Endodermal cell (in vitro differentiated cells): ENCODE measurements at places on chromosomes 4 and X. TPM values are rescaled to one million over a fixed set of nuclear protein-coding genes. Genes with fewer than 3 reads are reported as not detected.
A peak's percentile ranks its signal among the peaks of the same experiment; 100 is the strongest.

DNA sequence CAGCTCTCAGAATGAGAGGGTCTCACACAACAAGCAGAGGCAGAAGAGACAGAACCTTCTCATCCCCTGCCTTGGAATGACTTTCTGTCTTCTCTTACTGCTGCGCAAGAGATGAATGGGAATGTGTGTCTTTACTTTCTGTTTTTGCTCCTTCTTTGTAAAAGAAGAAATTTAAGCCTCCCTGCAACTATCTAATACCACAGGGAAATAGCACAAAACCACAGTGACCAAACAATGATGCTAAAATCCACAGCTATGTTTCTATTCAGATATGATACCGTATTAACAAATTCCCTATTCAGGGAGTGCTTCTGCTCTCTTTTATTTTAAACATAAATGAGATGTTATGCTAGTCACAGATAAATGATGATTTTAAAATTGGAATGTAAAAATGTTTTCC lies 173.8 kb upstream of the RAI2 start:
- H3K27me3 ChIP-seq = no peaks in the 10 kb centered on the region
- H3K4me3 ChIP-seq = no peak overlapping the region
- DNase-seq = no peak
- H3K4me1 ChIP-seq = no peaks in the 10 kb centered on the region
- no peak overlapping the region for H3K27ac ChIP-seq
- no peaks in the 10 kb centered on the region for H3K36me3 ChIP-seq

DNA sequence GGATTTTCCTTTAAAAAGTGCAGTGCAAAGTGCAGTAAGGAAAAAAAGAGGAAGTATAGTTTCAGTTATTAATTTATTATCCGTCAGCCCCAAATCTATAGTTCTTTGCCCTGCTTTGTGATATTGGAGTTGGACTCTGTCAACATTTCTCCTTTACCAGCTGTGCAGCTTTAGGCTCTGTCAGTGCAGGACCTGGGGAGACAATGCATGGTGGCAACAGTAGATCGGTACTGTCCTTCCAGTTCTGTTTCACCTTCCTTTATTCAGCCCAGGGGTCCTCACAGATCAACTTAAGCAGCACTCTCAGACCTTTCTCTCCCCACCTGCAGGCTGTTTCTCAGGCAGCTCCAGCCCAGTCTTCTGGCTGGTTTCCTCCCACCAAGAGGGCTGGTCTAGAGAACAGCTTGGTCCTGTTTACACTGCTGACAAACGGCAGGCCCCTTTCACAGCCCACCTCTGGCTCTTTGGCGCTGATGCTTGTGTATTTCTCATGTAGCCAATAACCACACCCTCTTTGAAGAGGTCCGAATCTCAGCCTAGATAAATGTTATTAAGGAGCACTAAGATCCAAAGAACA lies 71.6 kb downstream of the MCUB start:
- H3K27ac ChIP-seq = no peak overlapping the region
- no peaks in the 10 kb centered on the region for H3K4me1 ChIP-seq
- H3K27me3 ChIP-seq = no peaks in the 10 kb centered on the region
- no peaks in the 10 kb centered on the region for H3K36me3 ChIP-seq
- DNase-seq = peak; percentile 76

- peaks cover 54% of the 10 kb centered on the region for H3K36me3 ChIP-seq
- peak overlapping the region; percentile 95 for H3K4me3 ChIP-seq
- no peak overlapping the region for H3K27ac ChIP-seq
These were observed 3.9 kb downstream of the MSMO1 start for GRCh38 chr4:165331359-165331758.

- peaks cover 90% of the 10 kb centered on the region for H3K36me3 ChIP-seq
- H3K4me3 ChIP-seq = no peak overlapping the region
- H3K27ac ChIP-seq = no peak overlapping the region
- no peaks in the 10 kb centered on the region for H3K4me1 ChIP-seq
These were observed 125.7 kb downstream of the ZNF827 start for GRCh38 chr4:145812919-145813318.

GRCh38 chrX:103919270-103919637 lies 43.2 kb upstream of the TMSB15B start:
- no peaks in the 10 kb centered on the region for H3K4me1 ChIP-seq
- H3K36me3 ChIP-seq = no peaks in the 10 kb centered on the region
- peak overlapping the region; percentile 85 for H3K4me3 ChIP-seq
- peak overlapping the region; percentile 83 for H3K27ac ChIP-seq
- no peaks in the 10 kb centered on the region for H3K27me3 ChIP-seq
- no peak for DNase-seq

DNA sequence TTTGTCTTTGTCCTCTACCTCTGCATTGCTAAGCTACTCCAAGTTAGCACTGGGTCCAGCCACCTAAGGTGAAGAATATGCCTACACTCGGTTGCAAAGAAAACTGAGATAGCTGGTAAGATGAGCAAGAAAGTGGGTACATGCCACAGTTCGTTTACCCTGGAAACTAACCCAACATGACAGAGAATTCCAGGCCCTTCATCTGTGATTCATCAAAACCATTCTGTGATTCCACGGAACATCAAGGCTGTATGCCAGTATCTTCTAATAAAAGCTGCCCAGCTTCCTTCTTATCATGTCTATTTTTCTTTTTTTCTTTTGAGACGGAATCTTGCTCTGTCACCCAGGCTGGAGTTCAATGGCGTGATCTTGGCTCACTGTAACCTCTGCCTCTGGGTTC lies 58.7 kb upstream of the SPANXC start:
- DNase-seq = no peak
- no peaks in the 10 kb centered on the region for H3K36me3 ChIP-seq
- no peak overlapping the region for H3K27ac ChIP-seq
- no peaks in the 10 kb centered on the region for H3K4me1 ChIP-seq
- no peaks in the 10 kb centered on the region for H3K27me3 ChIP-seq
- H3K4me3 ChIP-seq = no peak overlapping the region

GABRG1 gene
- total RNA-seq = 0.05 and 0.07 TPM in 2 replicates

GRCh38 chr4:48121180-48121579 lies 12.9 kb downstream of the TXK start:
- no peak for DNase-seq
- H3K4me1 ChIP-seq = peaks cover 6% of the 10 kb centered on the region
- H3K27me3 ChIP-seq = no peaks in the 10 kb centered on the region
- H3K27ac ChIP-seq = no peak overlapping the region

FGF16 gene
- 2.6 and 4.4 TPM in 2 replicates for total RNA-seq

DNA sequence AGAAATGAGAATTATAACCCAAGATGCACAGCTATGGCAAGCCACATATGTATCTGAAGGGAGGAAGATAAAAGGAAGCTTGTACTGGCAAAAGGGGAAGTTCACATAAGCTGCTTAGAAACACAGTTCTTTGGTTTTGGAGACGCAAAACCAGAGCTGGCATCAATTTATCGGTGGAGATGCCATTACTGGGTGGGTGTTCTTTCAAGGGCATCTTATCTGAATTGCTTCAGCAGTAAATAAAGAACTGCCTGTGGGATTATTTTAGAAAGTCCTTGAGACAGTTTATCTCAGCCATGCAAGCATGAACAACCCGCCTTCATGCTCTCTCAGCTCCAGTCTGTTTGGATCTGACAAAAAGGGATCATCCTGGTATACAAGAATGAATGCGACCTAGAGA lies 60.8 kb downstream of the DDX60 start:
- H3K36me3 ChIP-seq = no peaks in the 10 kb centered on the region
- no peak for DNase-seq
- H3K4me3 ChIP-seq = no peak overlapping the region
- H3K4me1 ChIP-seq = no peaks in the 10 kb centered on the region

TMSB15A gene
- total RNA-seq = 30.6 and 38.5 TPM in 2 replicates

DNA sequence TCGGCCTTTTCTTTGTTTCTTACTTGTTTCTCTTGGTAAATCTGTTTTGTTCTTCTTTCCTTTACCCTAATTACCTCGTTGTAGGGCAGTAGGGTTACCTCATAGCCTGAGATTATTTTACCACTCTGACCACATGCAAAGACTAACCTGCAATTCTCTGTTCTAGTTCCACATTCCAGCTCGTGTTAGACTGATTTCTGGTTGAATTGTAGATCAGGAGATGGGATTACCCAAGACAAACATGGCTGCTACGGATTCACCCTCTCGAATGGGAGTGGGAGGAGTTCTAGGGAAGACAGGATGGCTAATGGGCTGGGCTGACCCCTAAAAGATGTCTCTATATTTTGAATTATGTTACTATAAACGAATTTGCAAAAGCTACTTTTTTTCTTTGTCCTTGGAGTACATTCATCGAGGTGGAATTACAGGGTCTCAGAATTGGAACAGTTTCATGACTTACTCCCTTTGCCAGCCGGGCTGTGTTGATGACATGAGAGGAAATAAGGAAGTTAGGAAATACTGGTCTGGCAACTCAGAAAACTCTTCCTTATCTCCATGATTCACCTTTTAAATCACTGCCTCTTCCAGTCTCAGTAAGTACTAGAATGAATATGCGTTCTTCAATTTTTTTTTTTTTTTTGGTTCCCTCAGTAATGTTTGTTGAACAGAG lies 36.7 kb upstream of the FBXW7 start:
- H3K4me1 ChIP-seq = no peaks in the 10 kb centered on the region
- H3K27ac ChIP-seq = no peak overlapping the region
- H3K36me3 ChIP-seq = no peaks in the 10 kb centered on the region
- H3K27me3 ChIP-seq = no peaks in the 10 kb centered on the region

- H3K4me3 ChIP-seq = no peak overlapping the region
- no peak overlapping the region for H3K27ac ChIP-seq
- H3K27me3 ChIP-seq = no peaks in the 10 kb centered on the region
- no peaks in the 10 kb centered on the region for H3K4me1 ChIP-seq
- H3K36me3 ChIP-seq = no peaks in the 10 kb centered on the region
These were observed 48.8 kb downstream of the MAP7D2 start for GRCh38 chrX:20067709-20068561.
